ENCODE measurements at places on chromosomes 5 and 9.

DNA sequence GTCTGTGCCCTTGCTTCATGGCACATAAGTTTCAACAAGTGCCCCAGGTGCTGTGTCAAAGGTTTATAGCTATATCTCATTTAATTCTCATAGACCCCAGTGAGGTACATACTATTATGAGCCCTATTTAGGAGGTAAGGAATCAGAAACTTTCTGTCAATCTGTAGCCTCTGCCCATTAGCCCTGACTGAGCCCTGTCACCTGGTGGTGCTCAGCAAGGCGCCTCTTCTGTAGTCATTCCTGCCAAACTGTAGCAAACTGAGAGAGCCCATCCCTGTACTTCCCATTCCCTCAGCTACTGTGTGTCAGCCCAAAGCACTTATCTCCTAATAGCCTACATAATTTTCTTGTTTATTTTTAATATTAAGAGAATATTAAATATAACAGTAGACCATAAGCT lies 46.5 kb upstream of the FOXI1 start:
- DNase-seq, result no peak

GRCh38 chr5:82975396-82975795 lies 101.8 kb downstream of the TMEM167A start:
- no peak for DNase-seq

GRCh38 chr9:115240676-115241075 lies 122.7 kb upstream of the TNC start:
- DNase-seq, result no peak

- no peak for DNase-seq
Observed at GRCh38 chr9:89444274-89444673, 53.6 kb downstream of the SEMA4D start.

GRCh38 chr5:32346869-32347268 lies 34.1 kb upstream of the MTMR12 start:
- DNase-seq, result peak; percentile 13

- DNase-seq, result no peak
Observed at GRCh38 chr5:178469011-178469974, 120.9 kb downstream of the COL23A1 start.

All from HAP-1 (cell line).